BJ (cell line): ENCODE measurements at places on chromosomes 13 and 19.

GRCh38 chr13:46519182-46519581 is 33.8 kb upstream of the LRCH1 start:
- DNase-seq = no peak

DNA sequence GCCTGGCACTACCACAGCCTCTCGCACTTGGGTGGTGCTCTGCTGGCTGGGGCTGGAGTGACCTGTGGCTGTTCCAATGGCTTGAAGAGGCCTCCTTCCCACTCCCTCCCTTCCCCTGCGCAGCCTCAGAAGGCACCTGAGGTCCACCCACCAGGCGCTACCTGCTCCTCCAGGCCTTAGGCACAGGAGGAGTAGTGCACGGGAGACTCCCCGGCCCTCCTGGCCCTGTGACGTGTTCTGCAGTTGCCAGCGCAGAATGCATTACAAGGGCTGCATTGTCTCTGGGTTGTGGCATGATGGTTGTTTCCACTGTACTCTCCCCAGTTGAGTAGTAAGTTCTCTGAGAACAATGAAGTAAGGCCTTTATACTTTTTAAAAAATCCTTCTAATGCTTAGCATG is 128.6 kb downstream of the TEX29 start:
- DNase-seq = no peak

DNA sequence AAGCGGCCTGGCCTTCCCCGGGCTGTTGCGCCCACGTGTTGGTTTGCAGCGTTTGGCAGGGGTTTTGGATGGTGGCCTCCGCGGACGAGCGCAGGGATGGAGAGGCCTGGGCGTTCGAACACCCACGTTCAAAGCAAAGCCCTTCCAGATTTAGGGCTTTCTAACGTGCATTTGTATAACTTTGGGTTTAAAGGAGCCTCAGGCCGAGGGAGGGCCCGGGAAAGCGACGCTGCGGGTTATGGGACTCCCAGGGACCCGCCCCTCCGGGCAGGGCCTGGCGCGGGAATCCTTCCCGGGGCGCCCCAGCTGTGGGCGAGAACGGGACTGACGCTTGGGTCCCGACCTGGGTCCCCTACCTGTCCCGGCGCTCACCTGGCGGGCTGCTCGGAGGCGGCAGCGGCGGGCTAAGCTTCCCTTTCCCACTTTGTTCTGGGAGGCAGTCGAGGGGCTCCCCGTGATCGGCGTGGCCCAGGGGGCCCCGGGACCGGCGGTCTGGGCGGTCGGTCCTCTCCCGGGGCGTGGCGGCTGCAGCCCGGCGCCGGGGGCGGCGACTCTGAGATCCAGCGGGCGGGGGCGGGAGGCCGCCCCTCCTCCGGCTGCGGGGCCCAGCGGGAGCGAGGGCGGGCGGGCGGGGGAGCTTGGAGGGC is at the start of gene FBXO17:
FBXO17 (minus strand) TSS at position 529 of the 647 bp plus-strand sequence. CDS start 25,423 bp downstream, outside the sequence.
- no peak for DNase-seq

- DNase-seq = no peak
Observed at GRCh38 chr19:31648347-31648746, 299.1 kb upstream of the TSHZ3 start.

DNA sequence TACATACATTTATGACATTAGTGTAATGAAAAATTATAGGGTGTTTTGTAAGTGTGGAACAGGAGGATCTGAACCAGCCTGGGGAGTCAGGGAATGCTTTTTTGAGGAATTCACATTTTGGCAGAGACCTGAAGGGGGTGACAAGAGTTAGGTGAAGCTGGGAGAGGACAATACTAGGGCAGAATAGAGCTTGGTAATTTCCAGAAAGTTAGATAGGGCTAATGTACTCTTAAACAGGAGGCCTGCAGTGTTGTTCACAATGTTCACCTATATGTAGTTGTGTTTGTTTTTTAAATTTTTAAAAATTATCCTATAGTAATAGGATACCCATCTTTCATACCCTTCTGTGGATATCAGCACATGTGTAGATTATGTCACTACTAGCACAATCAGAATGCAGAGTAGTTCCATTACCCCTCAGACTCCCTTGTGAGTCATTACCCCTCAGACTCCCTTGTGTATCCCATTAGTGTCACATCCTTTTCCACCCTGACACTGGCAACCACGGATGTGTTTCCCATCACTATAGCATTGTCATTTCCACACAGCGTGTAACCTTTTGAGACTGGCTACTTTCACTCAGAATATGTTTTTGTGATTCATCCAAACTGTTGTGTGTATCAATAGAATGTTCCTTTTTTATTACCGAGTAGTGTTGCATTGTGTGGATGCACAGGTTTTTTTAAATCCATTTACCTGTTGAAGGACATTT is 43.1 kb downstream of the PCCA start:
- DNase-seq = peak; percentile 31

- DNase-seq = no peak
Observed at GRCh38 chr19:44576843-44577565, 36.4 kb upstream of the IGSF23 start.

GRCh38 chr19:56101746-56102535 is 19.2 kb downstream of the ZNF787 start:
- DNase-seq = no peak

- peak; percentile 34 for DNase-seq
Observed at GRCh38 chr13:97429681-97430081, 4.3 kb upstream of the RAP2A start.

GRCh38 chr13:28469316-28469715 is 25.6 kb downstream of the FLT1 start:
- no peak for DNase-seq

DNA sequence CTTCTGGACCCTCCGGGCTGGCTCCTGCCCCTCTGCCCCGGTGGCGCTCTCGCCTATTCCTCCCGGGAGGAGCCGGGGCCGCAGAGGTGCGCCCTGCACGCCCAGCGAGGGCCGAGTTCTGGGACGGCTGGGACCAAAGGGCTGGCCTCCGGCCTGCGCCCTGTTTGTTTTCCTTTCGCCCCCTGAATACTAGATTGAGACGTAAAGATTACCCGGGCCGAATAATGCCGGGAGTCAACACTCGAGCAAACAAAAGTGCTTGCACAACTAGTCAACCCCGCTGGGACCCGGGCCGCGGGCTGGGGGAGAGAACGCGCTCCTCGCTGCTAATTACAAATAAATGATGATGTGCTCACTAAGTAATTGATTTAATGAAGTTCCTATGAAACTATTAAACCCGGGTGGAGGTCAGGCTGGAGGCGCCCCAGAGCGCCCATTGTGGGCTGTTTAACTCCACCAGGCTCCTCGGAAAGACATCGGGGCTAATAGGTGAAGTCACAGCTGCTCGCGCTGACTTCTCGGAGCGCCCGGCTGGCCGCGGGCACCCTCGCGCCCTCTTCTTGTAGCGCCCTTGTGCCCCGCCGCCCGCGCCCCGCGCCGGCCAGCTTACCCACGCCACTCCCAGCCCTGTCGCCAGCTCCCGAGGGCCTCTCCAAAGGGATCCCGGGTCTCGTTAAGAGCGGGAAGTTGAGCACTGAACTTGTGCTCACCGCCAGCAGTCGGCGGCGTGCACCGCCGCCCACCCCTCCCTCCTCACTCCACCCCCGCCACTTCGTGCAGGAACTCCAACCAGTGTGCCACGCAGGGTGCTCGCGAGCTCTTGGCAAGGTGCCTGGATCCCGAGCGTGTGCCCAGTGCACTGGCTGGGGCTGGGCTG is 14.9 kb downstream of the ZIC5 start:
- DNase-seq = no peak

DNA sequence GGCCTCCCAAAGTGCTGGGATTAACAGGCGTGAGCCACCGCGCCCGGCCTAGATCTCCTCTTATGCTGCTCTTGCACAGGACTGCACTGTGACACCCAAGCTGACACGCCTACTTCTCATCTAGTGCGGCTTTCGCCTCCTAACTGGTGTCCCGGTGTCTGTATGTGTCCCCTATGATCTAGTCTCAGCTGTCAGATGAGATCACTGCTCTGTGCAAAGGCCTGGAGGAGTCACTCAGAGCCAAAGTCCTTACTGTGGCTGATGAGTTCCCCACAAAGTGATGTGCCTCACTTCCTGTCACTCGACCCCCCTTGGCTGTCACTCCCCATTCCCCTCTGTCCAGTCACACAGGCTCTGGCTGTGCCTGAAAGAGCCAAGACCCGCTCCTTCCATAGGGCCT is 2.5 kb downstream of the ZNF556 start:
- no peak for DNase-seq

DNA sequence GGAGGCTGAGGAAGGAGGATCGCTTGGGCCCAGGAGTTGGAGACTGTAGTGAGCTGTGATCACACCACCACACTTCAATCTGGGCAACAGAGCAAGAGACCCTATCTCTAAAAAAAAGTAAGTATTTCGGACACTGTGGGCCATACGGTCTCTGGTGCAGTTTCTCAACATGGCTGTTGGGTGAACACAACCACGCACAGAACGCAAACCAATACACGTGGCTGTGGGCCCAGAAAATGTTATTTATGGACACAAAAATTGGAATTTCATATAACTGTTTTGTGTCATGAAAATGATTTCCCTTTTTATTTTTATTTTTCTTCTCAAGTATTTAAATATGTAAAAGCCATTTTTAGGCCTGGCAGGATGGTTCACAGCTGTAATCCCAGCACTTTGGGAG is 19.5 kb downstream of the LDLR start:
- DNase-seq = no peak

DNA sequence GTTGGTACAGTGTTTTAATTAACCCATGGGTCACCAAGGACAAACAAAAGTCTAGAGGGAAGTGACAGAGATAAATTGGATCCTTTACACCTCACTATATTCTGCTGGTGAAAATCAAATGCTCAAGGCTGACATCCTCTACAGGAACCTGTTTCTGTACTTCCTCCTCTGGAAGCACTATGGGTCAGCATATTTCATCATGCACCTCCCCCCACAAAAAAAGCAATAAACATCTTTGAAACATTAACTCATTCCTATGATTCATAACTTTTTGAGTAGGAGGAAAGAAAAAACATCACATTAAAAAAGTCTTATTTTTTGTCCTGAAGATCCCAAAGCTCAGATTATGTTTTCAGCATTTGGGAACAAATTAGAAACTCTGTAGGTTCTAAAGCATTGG is 588.3 kb upstream of the SGCG start:
- DNase-seq = no peak

DNA sequence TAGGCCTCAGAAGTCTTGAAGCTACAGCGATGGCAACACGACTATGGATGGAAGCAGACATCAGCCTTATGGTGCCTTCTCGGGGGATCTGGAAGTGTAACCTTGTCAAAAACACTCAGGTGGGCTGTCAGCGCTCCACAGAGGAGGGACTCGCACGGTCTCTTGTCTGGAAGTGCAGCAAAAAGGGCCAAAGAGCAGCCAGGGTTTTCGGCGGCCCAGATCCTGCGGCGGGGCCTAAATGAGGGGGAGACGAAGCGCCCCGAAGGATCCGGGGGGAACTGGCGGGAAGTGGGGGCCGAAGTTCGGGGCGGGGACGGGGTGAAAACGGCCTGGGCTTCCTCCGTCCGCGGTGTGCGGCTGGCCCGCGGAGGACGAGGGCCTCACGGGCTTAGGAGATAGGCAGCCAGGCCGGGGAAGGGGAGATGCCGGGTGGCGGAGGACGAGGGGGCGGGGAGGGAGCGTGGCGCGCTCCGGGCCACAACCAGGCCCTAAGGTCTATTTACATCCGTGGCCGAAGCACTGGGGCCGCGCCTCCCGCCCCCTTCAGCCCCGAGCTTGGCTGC is 637 bp downstream of the RANBP3 start:
- DNase-seq = no peak

GRCh38 chr13:41590122-41590521 is 132.8 kb downstream of the RGCC start:
- DNase-seq = no peak

DNA sequence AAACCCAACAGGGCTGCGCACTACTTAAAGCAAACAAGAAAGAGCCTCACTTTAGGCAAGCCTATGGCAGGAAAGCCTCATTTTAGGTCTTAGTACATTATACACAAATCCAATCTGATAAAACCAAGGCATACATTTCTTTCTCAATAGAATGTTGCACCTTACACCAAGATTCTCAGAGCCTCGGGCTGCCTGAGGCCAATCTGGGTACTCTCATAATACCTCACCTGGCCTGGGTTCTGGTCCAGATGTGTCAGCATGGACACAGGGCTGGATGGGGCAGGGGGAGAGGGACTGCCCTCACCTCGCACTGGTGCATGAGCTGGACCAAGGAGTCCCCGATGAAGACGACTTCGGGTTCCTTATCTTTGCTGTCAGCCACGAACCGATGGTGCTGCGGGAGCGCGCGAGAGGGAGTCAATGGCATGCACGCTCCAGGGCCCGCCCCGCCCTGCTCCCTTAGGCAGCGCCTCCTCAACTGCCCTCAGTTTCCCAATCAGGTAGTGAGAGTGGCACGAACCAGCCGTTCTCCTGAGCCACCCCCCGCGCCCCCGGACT is at the start of gene PRR19:
PRR19 (plus strand) TSS at position 487 of the 558 bp plus-strand sequence. CDS start 7,453 bp downstream, outside the sequence.
- no peak for DNase-seq

GRCh38 chr19:29665215-29665825 is at the start of gene PLEKHF1:
Gene PLEKHF1 (plus strand): TSS chr19:29665461. CDS start chr19:29673840, 8,379 bp downstream.
- DNase-seq = no peak
